Right ventricle myocardium inferior (tissue), 1 donor: ENCODE measurements at places on chromosomes 16 and 17. TPM values are rescaled to one million over a fixed set of nuclear protein-coding genes. Genes with fewer than 3 reads are reported as not detected.

DNA sequence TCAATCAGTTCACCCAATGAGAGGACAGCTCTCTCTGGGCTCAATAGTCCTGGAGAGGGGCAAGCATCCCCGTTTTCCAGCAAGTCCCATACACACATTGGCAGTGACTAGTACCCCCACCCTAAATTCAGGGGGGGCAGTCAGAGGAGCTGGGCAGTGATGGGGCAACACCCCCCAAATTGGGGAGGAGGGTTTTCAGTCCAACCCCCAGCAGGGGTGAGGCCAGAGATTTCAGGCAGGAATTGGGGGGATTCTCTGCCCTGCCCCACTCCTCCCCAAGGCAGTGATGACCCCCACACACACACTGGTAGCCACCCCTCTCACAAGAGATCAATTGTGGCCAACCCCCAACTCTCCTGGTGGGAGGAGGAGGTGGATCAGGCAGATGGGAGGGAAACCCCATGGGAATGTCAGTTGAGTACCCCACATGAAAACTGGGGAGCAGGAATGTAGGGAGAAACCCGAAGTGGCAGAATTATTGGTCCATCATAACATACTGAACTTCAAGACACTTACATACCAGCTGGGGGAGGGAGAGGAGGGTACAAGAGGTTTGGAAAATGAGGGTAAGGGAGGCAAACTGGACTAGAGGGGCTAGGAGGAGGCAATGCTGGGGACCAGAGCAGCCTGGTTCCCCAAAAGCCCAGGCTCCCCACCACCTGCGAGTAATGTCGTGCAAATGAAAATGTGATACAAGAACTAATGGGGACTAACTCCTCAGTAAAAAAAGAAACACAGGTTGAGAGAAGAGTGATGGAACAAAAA is 3.1 kb downstream of the VAMP2 start:
- no peak for DNase-seq

- DNase-seq = no peak
Observed at GRCh38 chr16:84356591-84357116, 11.7 kb upstream of the ATP2C2 start.

GRCh38 chr17:6908807-6909206 is 77.3 kb upstream of the TEKT1 start:
- DNase-seq = no peak

The PTX4 gene
- not detected for total RNA-seq

GRCh38 chr16:54482892-54483574 is 196.4 kb upstream of the IRX3 start:
- no peak for DNase-seq

GRCh38 chr17:35390156-35390555 is 16.7 kb upstream of the SLFN11 start:
- DNase-seq = no peak

The HSD17B1 gene
- 1.4 TPM for total RNA-seq

- DNase-seq = no peak
Observed at GRCh38 chr17:58533616-58534188, 19.3 kb upstream of the MTMR4 start.

The SLC2A4 gene
- 119 TPM for total RNA-seq

- DNase-seq = no peak
Observed at GRCh38 chr16:81502396-81503070, 57.9 kb downstream of the CMIP start.

The PMFBP1 gene
- 0.19 TPM for total RNA-seq

DNA sequence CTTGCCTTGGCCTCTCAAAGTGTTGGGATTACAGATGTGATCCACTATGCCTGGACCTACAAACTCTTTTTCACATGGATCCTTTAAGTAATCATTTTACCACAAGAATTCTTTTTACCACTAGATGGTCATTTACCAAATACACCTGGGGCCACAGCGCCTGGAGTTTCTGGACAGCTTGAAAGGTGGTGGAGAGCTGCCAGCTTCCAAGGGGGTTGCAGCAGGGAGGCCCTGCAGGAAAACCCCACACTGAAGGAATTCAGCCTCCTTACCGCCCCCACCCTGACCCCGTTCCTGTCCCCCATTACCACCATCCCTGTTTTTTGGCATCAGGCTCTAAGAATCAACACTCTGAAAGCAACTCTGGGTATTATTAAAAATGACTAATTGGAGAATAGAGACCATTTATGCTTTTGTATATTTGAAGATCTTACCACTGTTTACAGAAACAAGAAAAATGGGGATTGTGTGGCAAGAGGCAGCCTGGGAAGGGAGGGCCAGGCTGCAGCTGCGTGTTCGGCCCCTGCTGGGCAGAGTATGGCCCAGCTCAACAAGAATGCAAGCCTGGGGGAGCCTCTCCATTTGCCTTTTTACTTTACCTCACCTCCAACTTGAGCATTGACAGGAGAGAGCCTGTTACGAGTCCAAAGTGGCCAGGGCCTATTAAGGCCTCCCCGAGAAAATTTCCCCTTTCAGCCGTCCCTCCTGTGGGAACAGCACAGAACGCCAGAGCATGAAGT is 209.9 kb downstream of the ZFHX3 start:
- no peak for DNase-seq

DNA sequence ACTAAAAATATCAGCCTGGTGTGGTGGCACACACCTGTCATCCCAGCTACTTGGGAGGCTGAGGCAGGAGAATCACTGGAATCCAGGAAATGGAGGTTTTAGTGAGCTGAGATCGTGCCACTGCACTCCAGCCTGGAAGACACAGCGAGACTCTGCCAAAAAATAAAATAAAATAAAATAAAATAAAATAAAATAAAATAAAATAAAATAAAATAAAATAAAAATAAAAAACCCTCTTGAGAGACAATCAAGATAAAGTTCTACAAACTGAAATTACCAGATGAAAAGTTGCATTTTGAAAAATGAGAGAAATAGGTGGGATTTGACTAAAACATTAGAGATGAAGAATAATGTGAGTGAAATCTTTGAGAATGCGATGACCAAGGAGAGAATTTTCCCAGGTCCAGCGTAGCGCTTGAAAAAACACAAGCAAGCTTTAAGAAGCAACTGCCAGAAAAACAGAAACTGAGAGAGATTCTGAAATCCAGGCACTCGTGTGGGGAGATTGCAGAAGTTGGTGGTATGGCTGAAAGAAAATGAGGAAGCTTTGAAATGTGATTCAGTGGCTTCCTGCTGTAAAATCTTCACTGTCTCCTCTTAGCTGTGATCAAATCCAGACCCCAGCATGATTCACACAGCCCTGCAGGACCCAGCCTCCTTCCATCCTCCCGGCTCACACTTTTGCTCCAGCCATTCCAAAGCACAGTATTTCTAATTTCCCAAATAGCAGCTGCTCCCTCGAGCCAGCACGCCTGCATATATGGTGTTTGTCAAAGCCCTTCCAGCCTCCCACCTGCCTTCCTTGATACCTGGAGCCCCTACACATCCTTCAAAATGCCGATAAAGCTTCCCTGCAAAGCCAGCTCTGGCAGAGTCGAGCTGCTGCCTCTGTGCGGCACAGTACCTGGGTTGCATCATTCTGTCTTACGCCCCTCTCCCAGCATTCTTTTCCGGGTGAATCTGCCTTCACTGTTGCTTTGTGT is 8.2 kb upstream of the CD300E start:
- DNase-seq = no peak

DNA sequence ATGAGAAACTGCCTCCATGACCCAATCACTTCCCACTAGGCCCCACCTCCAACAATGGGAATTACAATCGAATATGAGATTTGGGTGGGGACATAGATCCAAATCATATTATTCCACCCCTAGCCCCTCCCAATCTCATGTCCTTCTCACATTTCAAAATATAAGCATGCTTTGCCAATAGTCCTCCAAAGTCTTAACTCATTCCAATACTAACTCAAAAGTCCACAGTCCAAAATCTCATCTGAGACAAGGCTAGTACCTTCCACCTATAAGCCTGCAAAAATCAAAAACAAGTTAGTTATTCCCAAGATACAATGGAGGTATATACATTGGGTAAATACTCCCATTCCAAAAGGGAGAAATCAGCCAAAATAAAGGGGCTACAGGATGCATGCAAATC is 12.9 kb downstream of the CLEC10A start:
- no peak for DNase-seq

The MYH1 gene
- not detected for total RNA-seq

- no peak for DNase-seq
Observed at GRCh38 chr16:71859762-71860521, 14.2 kb downstream of the ATXN1L start.

- DNase-seq = no peak
Observed at GRCh38 chr17:82544431-82545070, 25.0 kb downstream of the FOXK2 start.

GRCh38 chr16:88816736-88817535 is 5.2 kb upstream of the APRT start:
- DNase-seq = no peak

DNA sequence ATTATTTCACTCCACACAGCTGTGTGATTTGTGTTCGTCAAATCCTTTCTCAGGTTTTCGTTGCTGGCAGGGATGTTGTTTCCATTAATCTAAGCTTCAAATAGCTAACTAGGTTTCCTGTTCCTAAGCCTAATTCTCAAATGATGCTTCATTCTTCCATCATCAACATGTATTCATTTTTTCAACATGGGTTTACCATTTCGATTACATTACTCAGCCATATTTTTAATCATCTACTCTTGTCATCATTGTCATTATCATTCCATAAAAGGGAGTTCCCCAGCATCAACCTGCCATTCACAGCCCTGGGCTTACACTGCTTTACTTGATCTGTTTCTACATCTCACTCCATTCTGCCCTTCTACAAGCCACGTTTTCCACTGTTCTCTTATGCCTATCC is 33.3 kb upstream of the ANKFN1 start:
- no peak for DNase-seq

- peak; percentile 37 for DNase-seq
Observed at GRCh38 chr17:71187145-71187878, 933.5 kb upstream of the SOX9 start.

DNA sequence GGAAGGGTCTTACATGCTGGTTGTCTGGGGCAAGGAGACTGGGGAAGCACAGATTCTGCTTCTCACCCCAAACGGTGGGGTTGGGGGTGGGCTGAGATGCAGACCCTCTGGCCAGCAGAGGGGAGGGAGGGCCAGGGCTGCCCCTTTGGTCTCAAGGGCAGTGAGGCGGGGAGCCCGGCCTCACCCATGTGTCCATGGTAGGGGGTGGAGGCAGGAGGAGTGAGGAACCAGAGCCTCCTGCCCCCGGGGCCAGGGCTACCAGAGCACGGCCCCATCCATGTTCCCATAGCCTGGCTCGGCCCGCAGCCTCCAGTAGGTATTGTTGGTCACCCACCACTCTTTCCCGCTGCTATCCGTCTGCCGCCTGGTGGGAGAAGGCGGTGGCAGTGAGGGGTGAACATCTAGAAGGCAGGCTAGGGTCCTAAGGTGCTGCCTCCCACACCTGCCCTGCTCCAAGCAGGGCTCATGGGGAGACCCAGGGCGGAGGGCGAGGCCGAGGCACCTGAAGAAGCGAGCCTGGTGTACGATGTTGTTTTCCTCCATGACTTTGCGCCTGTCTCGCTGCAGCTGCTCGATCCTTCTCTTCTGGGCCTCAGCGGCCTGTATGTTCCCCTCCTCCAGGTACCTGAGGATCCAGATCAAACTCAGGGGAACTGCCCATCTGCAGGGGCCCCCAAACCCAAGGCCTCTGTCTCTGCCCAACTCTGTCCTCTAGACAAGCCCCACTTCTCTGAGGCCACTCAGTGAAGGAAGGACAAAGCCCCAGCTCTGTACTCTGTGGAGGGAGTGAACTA is 13.4 kb downstream of the OSBPL7 start:
- DNase-seq = no peak

- no peak for DNase-seq
Observed at GRCh38 chr16:70250748-70251628, 752 bp downstream of the EXOSC6 start.

- no peak for DNase-seq
Observed at GRCh38 chr17:27471321-27472269, 15.3 kb downstream of the KSR1 start.

The TNP2 gene
- total RNA-seq = not detected

DNA sequence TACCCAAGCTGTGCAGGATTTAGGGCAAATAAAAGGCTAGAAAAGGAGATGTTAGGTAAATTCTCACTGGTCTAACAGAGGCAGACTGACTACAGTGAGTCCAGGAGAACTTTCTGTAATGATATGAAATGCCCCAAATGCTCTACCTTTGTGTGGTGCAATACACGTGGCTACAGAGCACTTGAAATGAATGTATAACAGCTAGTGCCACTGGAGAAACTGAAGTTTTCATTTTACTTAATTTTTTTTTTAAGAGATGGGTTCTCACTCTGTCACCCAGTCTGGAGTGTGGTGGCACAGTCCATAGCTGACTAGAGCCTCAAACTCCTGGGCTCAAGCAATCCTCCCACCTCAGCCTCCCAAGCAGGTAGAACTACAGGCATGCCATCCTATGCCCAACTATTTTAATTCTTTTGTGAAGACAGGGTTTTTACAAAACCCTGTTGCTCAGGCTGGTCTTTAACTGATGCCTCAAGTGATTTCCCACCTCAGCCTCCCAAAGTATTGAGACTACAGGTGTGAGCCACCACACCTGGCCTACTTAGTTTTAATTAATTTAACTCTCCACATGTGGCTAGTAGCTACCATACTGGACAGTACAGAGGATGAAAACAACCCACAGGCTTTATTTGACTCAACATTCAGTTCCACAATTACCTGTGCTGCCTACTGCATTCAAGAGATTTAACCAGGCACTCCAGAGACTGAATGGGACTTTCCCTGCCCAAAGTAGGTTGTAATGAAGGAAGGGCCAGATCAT is 84.8 kb upstream of the PLEKHM1 start:
- DNase-seq = no peak

GRCh38 chr16:25771812-25772568 is 80.2 kb downstream of the HS3ST4 start:
- DNase-seq = no peak

DNA sequence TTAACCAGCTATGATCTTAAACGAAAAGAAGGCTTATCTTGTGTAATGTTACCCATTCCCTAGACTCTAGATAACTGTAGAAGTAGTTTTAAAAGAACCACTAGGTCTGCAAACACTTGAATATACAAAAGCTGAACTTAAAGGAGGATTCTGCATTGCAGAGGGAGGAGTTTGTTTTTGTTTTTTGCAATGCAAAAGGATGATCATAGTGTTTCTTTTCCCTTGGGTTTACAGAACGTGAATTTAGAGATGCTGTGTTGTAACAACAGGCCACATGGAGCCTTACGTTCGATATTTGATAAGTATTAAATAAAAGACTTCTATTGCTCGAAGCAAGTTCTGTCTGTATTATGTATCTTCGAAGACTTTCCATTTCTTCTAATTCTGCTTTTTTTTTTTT is 77.6 kb downstream of the CHD9 start:
- no peak for DNase-seq

The PLA2G15 gene
- total RNA-seq = 43.8 TPM

GRCh38 chr16:51763072-51763661 is 612.1 kb upstream of the SALL1 start:
- DNase-seq = no peak

DNA sequence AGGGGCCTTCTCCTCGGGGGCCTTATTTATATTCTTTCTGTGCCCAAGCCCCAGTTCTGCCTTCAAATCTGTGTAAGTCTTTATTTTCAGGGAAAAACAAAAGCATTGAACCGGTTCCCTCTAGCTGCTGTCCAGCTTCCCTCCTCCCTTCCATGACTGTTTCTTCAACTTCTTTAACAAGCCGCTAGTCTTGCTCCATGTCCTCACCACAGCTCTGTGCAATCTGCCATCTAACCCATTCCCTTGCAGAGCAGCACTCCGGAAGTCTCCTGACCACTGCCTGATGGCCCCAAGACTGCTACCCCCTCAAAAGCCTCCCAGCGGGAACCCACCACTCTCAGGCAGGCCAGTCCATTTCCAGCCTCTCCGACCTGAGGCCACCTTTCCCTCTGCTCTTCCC is 16.9 kb downstream of the EMC8 start:
- no peak for DNase-seq
